ENCODE measurements at places on chromosomes 4 and X.

GRCh38 chr4:76215077-76215476, 1.5 kb upstream of the SCARB2 start:
- DNase-seq: no peak

DNA sequence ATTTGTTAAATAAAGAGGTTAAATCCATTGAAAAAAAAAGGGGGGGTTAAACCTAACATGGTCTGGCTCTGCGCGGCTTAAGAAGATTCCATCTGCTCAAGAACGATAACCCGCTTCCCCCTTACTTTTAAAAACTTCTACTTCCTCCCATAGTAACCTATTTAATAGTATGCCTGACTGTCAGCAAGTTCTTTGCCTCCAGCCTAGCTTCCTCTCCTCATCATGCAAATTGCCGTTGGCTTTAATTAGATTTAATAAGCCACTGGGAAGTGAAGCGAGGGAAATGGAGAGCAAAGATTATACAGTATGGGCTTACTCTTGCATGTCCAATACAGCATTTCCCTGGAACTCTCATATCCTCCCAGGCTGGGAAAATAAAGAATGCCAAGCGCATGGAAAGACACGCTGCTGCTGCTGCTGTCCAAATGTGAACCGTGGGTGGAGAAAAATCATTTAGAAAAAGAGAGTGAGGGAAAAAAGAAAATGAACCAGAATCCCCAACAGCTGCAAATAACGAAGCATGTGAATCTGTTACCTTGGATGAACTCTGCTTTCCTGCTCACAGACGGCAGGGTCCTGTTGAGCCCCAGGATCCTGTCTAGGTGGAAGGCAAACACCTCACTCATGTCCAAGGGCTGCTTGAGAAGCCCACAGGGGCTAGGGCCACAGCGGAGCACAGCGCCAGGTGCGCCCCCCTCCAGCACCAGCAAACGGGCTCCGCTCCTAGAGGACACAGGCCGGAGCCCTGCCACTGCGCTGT, 2.7 kb downstream of the GASK1B start:
- DNase-seq: peak; percentile 38

- DNase-seq: no peak
Observed at GRCh38 chrX:38860106-38861013, 59.1 kb downstream of the MID1IP1 start.

DNA sequence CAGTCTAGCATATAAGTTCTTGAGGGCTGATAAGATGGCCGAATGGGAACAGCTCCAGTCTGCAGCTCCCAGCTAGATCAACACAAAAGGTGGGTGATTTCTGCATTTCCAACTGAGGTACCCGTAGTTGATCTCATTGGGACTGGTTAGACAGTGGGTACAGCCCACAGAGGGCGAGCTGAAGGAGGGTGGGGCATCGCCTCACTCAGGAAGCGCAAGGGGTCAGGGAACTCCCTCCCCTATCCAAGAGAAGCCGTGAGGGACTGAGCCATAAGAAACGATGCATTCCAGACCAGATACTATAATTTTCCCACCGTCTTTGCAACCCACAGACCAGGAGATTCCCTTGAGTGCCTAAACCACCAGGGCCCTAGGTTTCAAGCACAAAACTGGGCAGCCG, 109.0 kb downstream of the RPS6KA6 start:
- DNase-seq: peak; percentile 2

DNA sequence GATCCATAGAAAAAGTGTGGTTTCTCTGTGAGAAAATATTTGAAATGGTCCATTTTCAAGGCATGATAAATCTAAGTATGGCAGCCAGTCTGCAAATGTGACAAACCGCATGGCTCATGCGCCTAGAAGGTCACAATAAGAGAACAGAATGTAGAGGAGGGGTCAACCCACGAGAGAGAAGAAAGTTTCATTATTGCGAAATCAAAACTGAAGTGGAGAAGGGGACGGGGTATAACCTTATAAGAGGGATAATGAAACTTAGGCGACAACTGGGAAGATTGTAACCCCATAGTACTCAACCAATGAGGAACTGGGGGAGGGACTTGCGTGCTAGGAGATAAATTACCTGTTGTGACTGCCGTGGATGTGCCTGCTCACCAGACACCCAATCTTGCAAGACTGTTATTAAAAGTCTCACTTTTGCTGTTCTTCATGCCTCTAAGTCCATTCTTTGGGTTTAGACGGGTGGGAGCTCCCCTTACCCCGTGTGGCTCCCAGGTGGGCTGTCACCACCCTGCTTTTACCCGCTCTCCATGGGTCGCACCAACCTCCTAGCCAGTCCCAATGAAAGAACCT, 21.3 kb upstream of the ZCCHC4 start:
- no peak for DNase-seq

GRCh38 chr4:42638993-42639392, 17.9 kb downstream of the ATP8A1 start:
- no peak for DNase-seq

GRCh38 chrX:28988246-28988645, 401.0 kb downstream of the IL1RAPL1 start:
- no peak for DNase-seq

DNA sequence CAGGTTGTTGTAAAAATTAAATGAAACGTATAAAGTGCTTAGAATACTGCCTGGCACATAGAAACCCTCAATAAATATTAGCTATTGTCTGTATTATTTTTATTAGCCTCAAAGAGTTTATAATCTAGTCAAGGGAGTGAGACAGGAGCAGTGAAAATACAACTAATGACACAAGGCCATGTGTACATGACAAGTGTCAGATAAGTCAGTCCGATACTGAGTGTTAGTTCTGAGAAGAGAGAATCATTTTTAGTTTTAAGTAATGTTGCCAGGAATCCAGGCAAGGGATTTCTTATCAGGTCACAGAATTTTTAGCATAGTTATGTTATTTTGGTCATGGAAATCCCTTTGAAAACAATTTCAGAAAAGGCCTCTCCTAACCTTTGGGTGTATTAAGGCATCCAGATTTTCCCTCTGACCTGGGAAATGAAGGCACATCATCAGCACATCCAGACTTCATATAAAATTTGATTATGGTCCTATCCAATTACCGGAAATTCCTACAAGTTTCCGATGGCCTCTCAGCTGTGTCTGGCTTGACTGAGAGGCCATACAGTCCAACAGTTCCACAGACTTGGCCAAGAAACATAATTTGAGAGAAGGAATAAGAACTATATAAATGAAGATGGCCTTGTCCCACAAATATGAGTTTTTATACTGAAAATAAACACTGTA, 35.7 kb downstream of the PPARGC1A start:
- no peak for DNase-seq

DNA sequence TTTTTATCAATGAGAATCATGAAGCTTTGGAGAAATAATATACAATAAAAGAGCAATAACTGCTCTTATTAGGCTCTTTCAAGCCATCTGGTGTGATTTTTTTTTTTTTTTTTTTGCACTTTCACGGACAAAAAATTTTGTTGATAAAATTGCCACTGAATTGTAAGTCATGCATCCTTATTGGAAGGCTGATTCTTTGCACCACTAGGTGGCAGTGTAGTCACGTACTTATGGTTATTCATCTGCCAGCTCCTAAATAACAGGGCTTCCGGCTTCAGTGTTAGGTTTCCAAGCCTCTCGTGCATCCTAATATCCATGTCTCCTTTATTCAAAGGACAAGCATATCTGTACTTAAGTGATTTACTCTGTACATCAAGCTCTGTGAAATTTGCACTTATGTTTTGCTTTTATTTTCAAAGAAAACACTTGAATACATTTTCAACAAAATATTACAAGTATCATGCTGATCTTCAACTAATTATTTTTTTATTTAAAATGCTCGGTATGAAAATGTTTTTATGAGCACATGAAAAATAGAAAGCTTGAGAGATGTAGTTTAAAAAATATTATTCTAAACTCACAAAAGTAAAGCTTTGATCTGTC, 1578.3 kb upstream of the TENM3 start:
- DNase-seq: peak; percentile 91

- no peak for DNase-seq
Observed at GRCh38 chr4:143407474-143407873, 70.8 kb downstream of the GAB1 start.

DNA sequence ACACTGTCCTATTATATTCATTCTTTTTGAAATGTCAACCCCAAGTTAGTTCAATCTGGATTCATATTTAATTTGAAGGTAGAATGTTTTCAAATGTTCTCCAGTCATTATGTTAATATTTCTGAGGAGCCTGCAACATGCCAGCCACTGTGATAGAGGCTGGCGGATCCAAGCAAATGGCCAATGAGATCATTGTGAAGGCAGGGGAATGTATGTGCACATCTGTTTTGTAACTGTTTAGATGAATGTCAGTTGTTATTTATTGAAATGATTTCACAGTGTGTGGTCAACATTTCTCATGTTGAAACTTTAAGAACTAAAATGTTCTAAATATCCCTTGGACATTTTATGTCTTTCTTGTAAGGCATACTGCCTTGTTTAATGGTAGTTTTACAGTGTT, 1.6 kb downstream of the CXCL1 start:
- no peak for DNase-seq

- DNase-seq: no peak
Observed at GRCh38 chr4:67886281-67886680, 2.5 kb upstream of the TMPRSS11D start.

DNA sequence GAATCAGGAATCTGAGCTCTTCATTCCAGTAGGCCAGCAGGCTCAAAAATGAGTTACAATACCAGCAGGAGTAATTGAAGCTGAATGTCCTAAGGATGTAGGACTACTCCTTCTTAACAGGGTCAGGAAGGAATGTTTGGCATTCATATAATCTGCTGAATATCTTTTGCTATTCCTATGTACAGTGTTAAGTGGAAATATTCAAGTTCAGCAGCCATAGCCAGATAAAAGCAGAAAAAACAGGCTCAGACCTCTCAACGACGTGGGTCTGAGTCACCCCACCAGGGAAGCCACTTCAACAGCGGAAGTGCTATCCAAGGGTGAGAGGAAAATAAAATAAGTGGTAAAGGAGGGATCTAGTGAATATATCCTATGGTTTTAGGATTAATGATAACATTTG, 577.0 kb downstream of the SPOCK3 start:
- DNase-seq: peak; percentile 62

DNA sequence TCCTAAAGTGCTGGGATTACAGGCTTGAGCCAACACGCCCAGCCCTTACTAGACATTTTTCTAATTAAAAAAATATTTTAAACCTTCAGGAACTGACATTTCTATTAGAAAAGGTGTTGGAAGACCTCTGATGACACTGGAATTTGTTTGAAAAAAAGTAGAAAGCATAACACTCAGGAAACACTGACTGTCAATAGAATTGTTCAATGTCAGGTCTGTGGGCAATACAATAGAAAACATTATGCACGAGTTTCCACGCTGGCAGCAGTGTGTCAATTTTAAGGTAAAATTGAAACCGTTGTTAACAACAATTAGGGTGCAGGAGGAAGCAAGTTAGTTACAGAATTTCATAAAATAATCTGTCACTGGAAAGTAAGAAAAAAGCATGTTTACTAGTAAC, 140.7 kb upstream of the KLHL4 start:
- no peak for DNase-seq

GRCh38 chr4:85092943-85093342, 126.5 kb upstream of the WDFY3 start:
- DNase-seq: no peak

- DNase-seq: peak; percentile 60
Observed at GRCh38 chr4:37803348-37803973, 23.0 kb upstream of the PGM2 start.

- DNase-seq: no peak
Observed at GRCh38 chrX:93695981-93696380, 22.0 kb downstream of the FAM133A start.

GRCh38 chr4:29002151-29002550, 1718.0 kb upstream of the PCDH7 start:
- DNase-seq: peak; percentile 6

- DNase-seq: no peak
Observed at GRCh38 chrX:134202561-134202960, 34.4 kb upstream of the CCDC160 start.

DNA sequence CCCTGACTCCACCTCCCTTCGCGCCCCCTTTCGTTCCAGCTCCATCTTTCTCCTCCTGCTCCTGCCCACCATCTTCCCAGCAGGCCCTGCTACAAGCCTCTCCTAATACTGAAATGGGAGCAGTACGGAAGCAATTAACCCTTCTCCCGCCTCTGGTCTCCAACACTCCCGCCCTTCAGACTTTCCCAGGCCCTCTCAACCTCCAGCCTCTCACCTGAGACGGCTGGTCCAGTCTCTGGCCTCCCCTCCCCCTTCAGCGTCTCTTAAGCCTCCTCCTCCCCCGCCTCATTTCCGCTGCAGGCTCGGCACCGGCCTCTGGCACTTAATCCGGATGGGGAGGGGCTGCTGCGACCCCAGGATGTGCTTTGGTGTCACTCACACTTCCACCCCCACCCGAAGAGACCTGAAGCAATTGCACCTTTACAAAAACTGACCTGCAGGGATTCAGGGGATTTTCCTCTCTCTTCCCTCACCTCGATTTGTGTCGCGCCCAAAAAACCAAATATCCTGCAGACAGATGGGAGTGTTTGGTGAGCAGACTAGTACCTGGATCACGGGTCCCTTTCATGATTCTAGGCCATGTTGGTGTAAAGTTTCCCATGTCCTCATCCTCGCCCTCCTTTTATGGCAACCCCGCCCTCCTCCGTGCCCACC, 657 bp downstream of the TCEAL8 start:
- DNase-seq: peak; percentile 58

DNA sequence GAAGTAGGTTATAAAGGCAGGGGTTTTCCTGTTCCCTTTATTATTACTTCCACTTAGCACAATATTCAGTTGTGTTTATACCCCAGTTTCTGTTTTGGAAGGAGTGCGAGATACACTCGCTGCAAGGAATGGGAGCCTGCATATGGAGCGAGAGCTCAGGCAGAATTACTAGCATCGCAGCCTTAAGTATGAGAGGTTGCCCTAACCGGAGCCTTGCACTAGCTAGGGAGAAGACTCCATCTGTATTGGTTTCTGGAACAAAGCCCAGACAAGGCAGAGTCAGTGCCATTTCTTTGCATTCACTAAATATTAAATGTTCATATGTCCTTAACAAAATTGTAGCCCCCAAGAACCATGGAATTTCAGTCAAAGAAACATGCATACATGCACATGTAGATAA, 6.2 kb upstream of the DCTD start:
- DNase-seq: peak; percentile 27

DNA sequence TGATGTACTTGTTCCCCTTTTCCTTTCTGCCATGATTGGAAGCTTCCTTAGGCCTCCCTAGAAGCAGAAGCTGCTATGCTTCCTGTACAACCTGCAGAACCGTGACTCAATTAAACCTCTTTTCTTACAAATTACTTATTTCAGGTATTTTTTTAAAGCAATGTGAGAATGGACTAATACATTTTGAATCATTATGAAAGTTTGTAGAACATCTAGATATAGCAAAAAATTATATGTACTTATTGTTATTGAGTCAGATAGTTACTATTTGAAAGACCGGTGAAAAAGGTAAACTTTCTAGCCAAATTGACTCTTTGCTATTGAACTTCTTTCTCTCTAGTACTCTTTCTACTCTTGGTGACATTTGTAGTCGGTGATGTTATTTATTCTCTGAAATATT, 777.3 kb upstream of the GALNTL6 start:
- no peak for DNase-seq

- DNase-seq: no peak
Observed at GRCh38 chrX:154785716-154786115, 19.6 kb downstream of the MPP1 start.
